ENCODE measurements at places on chromosomes 2 and 18.

GRCh38 chr2:5673145-5674025 is 18.8 kb upstream of the SOX11 start:
- DNase-seq: no peak

- DNase-seq: no peak
Observed at GRCh38 chr2:190755772-190756415, 107.0 kb downstream of the NAB1 start.

- no peak for DNase-seq
Observed at GRCh38 chr2:115327061-115327460, 884.6 kb downstream of the DPP10 start.

- DNase-seq: no peak
Observed at GRCh38 chr2:25341011-25341727, 556 bp downstream of the DNMT3A start.

DNA sequence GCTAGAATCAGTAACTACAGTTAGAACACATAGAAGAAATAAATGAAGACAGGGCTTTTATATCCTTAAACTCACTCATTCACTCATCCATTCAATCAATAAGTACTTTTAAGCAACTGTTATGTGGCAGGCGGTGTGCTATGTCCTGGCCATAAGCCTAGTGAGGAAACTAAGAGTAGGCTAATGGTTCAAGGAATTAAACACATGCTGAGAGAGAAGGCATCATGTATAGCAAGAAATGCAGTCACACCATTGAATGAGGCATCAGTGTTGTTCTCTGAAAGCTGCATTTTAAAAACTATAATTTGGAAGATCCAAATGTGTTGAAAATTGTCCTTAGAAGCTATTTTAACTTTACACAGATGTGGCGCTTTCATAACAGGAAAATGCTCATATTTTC is 86.5 kb upstream of the DTNA start:
- no peak for DNase-seq

DNA sequence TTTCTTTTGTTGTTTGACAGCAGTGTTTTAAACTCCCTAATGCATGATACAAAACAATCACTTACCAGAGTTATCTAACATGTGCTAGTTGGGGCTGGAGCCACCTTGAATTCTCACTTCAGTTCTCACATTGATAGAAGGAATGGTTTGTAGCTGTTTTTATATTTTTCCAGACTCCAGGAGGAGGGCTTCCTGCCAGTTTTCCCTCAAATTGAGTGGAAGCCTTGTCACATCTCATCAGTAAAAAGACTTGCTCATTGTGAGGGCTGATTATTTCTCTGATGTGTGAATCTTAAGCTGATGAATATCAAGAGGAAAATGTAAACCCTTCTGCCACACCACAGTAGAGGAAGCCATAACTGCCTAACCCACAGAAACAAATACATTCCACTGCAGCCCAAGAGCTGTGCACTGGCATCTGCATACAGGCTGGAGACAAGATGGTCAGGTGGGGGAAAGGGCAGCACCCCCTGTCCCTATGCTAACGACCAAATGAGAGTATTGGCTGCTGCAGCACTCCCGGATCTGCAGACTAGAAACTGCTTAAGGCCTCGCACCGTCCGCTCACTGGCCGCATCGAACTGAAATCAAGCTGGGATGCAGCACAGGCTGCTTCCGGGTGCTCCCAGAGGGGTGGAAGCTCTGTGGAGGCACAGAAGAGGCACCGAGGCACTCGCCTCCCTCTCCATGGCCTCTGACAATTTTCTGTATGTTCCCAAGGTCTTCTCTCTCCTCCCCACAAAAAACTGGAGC is 73.7 kb upstream of the TPO start:
- no peak for DNase-seq

DNA sequence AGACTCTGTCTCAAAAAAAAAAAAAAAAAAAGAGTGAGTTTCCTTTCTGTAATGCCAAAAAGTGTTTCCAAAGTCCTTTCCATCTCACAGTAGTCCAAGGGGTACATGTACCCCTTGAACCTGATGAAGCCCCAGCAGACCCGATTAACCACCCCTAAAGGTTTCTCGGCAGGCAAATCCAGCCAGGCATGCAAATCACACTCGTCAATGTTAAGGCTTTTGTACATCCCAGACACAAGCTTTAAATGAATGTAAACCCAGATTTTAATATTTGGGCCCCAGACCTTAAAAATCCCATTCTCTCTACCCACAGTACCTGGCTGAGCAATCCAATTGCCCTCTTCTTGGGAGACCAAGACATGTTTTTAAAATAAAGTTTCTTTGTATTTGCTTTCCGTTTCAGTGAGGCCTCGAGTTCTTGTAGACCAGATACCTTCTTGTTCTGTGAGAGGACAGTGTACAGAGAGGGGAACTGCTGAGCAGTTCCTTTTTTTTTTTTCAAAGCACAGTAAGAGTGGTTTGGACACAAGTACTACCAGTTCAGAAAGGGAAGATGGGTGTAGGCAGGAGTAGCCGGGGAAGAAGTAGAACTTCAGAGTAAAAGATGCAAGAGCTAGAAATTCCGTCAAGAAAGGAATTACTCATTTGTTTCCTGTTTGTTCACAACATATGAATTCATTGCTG is at the start of gene NLRC4:
TSS of gene NLRC4 (minus strand) at position 465 of the 684 bp plus-strand sequence. CDS start 8,111 bp downstream, outside the sequence.
- no peak for DNase-seq

DNA sequence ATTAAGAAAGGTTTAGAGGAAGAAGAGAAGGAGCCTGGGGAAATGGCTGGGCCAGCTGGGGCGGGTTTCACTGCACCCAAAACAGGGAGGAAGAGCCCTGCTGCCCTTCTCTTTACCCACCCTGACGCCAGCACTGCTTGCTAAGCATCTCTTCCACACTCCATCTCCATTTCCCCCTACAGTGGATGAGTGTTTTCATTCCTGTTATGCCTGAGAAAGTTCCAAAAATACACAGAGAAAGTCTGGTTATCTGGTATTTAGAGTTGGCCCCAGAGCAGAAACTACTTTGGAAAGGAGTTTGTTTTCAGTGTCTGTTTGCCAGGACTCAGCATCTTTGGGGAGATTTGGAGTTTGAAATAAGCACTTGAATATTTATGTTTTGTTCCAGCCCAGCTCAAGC is 451.0 kb downstream of the SLC4A3 start:
- no peak for DNase-seq

DNA sequence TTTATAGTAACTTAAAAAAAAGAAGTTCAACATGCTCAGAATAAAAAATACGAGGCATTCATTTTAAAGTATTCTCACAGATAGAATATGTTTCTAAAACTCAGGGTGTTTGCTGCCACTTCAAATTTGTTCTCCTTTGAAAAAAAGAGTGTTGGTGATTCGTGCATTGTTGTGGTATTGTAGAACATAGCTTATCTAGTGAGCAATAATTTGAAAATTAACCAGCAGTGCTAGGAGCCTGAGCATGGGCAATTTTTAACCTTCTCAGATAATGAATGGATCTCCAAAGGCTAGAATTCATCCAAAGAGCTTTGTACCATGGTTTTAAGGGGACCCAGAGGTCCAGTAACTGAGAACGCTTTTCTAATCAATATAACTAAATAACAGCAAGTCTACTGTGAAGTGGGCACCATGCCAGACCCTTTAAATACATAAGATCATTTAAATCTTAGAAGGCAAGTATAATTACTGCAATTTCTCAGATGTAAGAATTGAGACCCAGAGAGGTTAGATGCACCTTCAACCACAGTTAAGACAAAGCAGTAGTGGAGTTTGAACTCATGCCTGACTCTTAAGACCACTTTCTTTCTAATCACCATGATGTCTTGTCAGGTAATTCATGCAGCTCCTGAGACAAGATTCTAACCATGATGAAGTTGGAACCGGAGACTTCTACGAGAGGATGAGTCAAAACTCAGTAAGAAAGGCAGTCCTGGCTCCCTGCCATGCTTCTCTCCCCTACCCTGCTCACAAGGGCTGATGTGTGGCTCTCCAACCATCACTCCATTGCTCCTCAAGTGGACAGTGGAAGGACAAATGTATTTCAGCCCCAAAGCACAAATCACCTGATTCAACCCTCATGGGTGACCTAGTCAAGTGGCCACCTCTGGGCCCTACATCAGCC is 3.4 kb downstream of the CYRIA start:
- no peak for DNase-seq

DNA sequence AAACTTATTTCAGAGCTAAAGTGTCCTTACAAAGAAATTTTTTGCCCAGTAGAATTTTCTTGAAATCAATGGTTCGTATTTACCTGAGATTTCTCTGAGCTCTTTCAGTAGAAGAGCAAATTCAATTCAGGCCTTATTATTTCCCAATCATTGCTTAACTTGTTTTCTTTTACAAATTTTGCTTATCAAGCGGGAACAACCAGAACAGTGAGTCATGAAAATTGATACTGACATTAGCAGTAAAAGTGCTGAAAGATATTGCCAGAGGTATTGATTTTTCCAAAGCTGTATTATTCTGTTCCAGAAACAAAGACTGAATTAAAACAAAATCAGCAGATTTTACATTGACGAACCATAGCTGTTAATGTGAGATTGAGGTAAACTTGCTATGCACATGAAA is 10.1 kb upstream of the RIOK3 start:
- DNase-seq: no peak

DNA sequence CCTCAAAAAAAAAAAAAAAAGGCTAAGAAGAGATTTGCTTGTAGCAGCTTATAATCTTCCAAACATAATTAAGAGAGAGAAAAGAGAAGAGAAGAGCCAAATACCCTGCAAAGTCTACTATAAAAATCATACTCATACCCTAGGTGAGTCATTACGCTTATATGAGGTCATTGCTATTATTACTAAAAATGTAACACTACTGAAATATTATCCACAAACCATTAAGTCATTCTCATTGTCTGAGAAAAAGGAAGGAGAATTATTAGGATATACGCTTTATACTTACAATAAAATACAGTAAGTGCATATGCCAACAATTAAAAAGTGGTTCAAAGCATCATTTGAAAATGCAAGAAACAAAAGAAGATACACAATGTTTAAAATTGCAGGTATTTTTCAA is 66.5 kb downstream of the COLEC12 start:
- no peak for DNase-seq

Data from stimulated activated CD8-positive, alpha-beta memory T cell treated with anti-CD3 and anti-CD28 coated beads, Interleukin-2, amount 100 ng/mL, for 1 hour (primary cell).